ENCODE measurements at places on chromosomes 12 and 14.

GRCh38 chr14:93332397-93332852 lies 411 bp downstream of the BTBD7 start:
- DNase-seq: no peak

DNA sequence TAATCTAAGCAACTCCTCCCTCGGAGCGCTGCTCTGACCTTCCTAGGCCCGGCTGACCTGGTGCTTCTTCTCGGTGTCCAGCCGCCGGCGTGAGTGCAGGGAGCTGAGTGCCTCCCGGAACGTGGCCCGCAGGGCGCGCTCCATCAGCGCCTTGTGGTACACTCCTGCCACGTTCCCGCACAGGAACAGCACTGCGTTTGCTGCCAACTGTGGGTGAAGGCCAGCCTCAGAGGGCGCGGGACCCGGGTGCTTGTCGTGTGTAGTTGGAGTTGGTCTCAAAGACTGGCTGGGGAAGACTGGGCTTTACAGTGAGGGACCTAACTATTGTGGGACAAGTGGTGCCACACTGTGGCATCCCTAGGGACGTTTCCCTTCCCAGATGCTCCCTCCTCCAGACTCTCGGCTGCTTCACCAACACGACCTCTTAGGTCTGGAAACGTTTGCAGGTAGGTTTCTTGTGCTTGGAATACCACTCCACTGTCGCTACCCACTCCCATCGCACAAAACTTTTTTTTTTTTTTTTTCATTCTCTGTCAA lies 3.1 kb downstream of the ADCY4 start:
- DNase-seq: no peak

DNA sequence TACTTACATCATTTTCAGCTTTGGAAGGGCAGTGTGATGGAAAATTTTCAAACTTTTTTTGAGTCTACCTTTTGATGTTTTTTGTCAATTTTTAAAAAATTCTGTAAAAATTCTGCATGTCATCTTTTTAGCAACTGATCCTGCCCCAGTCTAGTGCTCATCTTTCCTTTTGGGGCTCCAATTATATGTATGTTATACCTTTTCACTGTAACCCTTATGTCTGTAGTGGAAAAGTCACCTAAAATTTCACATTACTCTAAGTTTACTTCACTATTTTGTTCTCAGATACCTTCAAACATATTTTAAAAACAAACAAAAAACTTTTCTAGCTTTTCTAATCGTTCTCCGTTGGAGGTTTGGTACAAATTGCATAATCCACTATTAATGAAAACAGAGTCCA lies 32.5 kb upstream of the MYRFL start:
- no peak for DNase-seq

DNA sequence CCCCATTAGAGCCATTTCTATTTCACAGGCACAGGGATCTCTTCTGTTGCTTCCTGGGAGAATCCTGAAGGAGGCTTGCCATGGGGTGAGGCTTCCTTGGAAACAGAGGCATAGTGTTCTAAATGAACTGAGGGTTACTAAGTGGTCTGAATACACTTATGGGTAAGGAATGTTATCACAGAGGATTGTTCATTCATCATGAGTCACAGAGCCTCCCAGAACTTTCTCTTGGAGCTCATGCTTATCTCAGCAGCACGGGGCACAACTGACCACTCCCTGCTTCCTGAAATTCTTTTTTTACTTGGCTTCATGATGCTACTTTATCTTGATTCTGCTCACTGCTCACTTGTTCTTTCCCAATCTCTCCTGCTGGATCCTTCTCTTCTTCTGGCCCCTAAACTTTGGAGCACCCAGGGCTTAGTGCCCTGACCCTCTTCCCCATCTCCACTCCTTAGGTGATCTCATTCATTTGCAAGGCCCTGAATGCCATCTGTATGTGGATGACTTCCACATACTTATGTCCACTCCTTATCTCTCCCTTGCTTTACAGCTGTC lies 57.9 kb downstream of the ANO6 start:
- no peak for DNase-seq

DNA sequence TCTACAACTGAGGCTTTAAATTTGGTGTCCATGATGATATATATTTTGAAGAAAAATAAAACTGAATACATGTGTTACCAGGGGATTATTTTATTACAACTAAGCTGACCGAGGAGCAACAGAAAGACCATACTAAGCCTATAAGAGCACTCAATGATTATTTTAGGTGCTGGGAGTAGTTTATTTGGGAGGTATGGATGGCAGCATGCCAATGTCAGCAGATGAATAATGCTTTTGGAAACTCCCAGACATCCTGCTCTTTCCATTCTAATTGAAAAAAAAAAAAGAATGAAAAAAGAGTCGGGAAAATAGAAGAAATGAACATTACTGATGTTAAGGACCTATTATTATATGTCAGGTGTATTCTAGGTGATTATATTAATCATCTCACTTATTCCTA lies 441.2 kb downstream of the BTG1 start:
- DNase-seq: no peak

GRCh38 chr12:28652239-28652638 lies 462.0 kb downstream of the CCDC91 start:
- DNase-seq: no peak

GRCh38 chr12:72075401-72075800 lies 136.8 kb downstream of the TPH2 start:
- DNase-seq: no peak

- no peak for DNase-seq
Measured at GRCh38 chr12:65443038-65443437, 164.6 kb downstream of the MSRB3 start.

GRCh38 chr14:82182646-82183045 lies 649.0 kb upstream of the SEL1L start:
- DNase-seq: no peak

DNA sequence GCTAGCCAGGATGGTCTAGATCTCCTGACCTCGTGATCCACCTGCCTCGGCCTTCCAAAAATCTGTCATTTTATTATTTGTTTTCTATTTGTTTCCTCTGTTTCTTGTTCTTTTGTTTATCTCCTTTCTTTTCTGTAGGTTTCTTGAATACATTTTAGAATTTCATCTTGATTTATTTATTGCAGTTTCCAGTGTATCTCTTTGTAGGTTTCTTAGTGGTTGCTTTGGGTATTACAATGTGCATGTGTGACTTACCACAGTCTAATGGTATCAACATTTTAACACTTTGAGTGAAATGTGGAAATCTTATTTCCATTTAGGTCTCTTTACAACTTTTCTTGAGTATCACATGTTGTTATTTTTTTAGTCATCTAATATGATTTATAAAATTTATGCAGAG lies 29.9 kb upstream of the MUCL1 start:
- no peak for DNase-seq

- no peak for DNase-seq
Measured at GRCh38 chr14:90979515-90979914, 80.9 kb downstream of the RPS6KA5 start.

DNA sequence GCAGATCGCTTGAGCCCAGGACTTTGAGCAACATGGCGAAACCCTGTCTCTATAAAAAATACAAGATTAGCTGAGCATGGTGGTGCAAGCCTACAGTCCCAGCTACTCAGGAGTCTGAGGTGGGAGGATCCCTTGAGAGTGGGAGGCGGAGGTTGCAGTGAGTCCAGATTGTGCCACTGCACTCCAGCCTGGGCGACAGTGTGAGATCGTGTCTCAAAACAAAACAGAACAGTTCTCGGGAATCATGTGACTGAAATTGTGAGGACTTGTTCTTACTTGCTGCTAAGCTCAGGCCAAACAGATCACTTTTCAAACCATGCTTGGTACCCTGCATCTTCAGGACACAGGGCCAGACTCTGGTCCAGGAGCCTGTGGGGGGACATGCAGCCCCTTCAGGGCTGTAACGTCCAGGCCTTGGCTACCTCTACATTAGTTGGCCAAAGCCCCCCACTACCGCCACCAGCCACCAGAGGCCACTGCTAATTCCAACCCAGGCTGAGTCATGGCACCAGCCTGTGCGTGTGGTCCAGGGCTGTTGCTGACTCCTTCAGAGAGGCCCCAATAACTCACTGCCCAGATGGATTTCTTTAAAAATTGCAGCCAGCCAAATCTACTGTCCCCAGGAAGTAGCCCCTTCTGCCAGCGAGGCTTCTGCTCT lies 33.4 kb upstream of the SYNDIG1L start:
- no peak for DNase-seq

- no peak for DNase-seq
Measured at GRCh38 chr12:22268973-22269372, 65.5 kb downstream of the ST8SIA1 start.

- no peak for DNase-seq
Measured at GRCh38 chr14:96217376-96217913, 12.8 kb downstream of the BDKRB2 start.

DNA sequence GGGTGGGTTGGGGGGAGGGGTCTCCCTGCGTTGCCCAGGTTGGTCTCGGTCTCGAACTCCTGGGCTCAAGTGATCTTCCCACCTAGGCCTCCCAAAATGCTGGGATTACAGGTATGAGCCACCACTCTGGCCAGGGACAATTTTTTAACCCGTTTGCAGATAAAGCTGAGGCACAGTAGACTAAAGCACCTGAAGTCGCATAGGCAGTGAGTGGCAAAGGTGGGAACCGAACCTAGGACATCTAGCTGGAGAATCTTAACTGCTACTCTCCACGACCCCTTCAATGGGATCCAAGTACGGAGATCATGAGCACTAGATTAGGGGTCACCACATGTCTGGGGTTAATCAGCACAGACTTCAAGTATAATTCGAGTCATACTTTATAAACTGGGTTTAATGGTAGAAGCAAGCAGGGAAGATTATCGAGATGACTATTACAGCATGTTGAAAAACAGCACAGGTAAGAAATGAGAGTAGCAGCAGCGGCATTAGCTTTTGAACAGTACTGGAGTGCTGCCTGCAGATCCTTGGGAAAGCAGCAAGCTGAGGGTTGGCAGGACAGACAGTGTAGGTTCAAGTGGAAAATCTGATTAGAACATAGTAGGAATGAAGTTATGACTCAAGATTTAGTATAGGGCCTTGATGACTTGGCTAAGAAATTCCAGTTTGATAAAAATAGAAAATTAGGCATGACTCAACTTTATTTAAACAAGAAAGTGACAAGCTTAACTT lies 23.9 kb downstream of the NID2 start:
- DNase-seq: no peak

GRCh38 chr14:95299271-95299670 lies 20.4 kb downstream of the CLMN start:
- no peak for DNase-seq

DNA sequence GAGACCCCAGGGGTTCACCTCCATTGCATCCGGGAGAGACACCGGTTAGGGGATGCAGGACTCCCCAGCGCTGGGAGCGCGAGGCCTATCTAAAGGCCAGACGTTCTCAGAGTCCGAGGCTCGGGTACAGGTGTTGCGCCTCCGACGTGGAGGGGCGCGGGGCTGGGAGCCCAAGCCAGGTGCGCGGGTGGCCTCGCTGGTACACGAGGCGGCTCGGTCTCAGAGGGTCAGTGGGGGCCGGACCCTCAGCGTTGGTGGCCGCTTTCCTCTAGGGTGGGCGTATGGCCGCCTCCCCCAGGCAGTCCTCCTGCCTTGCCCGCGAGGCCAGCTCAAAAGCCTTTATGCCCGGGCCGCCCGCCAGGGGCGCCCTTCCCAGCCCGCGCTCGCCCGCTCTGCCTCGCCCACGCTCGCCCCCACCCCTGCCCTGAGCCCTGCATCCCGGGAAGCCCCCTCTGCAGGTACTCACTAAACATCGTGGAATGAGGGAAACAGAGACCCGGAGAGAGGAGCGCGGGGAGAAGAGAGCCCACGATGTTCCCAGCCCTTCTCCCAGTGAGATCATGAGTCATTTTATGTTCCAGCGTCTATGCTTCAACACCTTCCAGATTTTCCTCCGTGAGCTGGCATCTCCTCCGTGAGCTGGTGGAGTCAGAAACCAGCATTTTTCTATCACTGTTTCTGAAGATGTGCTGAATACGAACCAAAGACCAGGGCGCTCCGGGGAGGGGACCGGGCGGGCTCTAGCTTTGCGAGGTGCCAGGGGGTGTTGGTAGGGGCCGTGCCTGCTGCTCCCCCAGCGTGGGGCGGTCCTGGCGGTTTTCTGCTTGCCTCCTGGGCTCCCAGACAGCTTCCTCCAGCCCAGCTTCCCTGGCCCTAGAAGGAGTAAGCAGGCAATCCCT lies 73.8 kb downstream of the DIO3 start:
- DNase-seq: no peak

- no peak for DNase-seq
Measured at GRCh38 chr12:6570264-6570887, 2.3 kb upstream of the NOP2 start.

DNA sequence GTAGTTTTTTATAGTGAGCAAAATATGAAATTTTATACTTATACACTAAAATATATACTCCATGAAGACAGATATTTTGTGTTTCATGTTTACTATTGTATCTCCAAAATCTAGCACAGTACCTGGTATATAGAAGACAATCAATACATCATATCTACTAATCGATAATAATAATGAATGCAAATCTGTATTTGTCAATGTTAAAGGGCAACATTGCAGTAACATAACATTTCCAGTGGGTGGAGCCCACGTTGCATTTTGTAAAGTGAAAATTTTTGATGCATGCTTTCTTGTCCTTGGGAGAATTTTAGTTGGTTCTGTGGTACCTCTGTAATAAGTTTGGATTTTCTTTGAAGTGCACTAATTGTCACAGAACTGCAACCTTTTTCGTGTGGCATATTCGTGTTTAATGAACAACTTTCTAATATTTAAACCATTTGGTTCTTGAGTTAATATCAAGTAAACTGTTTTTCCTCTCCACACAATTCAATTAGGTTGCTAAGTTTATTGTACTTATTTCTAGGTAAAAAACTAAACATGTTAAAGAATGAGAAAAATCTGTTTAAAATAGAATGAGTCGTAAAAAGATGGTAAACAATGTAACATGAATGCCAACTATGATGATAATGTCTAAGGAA lies 47.4 kb downstream of the AVPR1A start:
- no peak for DNase-seq

- DNase-seq: no peak
Measured at GRCh38 chr14:77170045-77170444, 11.6 kb upstream of the TMEM63C start.

- no peak for DNase-seq
Measured at GRCh38 chr12:117034701-117035151, 64.5 kb downstream of the TESC start.

GRCh38 chr12:107774349-107775029 lies at the start of gene ASCL4:
Gene ASCL4, plus strand, starts transcription at chr12:107774704. Its CDS starts 515 bp downstream, at chr12:107775219.
- no peak for DNase-seq

DNA sequence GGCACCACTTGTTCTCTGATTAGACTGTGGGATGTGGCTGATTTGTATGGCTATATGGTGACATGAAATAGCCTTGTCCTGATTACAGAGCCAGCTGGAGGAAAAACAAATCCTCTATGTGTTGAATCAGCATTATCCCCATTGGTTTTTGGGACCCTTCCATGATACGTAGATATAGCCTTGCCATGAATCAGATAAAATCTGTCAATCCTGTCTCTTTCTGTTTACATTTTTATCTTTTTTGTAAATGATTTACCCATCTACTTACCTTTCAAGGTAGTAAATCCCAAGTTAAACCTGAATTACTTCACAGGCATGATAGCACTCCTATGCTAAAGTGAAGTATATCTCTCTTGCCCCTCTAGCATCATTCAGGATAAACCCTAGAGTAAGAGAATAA lies 789.3 kb downstream of the TMTC2 start:
- no peak for DNase-seq

- no peak for DNase-seq
Measured at GRCh38 chr12:76914102-76914859, 35.5 kb upstream of the CSRP2 start.

DNA sequence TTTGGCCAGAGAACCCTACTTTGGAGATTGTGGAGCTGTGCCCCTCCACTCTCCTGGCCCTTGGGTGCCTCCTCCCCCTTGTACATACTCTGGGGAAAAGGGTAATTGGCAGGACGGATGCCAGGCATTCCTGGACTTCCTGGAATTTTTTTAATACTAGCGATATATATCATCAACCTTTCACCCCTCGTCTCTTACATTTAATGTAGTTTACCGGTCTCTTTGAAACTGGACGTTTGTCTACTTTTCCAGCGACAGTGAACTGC lies 767 bp upstream of the CRY1 start:
- no peak for DNase-seq

Measured in amygdala (tissue), 56 donors.